IPS DF 19.7 (cell line): ENCODE measurements at places on chromosomes 2 and 18.

DNA sequence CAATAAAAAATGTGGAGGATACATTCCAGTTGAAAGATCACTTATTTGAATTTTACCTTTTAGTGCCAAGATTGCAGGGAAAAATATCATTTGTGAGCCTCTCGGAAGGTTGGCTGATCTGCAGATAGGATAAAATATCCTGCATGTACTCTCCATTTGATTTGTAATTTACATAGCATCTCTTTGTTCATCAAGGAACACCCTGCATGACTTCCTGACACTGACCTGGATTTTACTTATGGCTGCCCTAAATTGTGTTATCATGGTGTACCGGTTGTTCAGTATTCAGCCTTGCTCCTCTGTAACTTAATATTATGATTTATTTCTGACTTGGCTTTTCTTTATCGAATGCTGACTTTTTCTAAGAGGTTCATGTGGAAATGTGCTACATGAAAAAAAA is 226.4 kb downstream of the PIK3C3 start:
- no peak for DNase-seq

- no peak for DNase-seq
Measured at GRCh38 chr2:163884416-163884815, 148.6 kb upstream of the FIGN start.

GRCh38 chr2:174446531-174446930 is 40.3 kb downstream of the GPR155 start:
- DNase-seq: no peak

- no peak for DNase-seq
Measured at GRCh38 chr2:73043929-73044832, 27.3 kb downstream of the SFXN5 start.

DNA sequence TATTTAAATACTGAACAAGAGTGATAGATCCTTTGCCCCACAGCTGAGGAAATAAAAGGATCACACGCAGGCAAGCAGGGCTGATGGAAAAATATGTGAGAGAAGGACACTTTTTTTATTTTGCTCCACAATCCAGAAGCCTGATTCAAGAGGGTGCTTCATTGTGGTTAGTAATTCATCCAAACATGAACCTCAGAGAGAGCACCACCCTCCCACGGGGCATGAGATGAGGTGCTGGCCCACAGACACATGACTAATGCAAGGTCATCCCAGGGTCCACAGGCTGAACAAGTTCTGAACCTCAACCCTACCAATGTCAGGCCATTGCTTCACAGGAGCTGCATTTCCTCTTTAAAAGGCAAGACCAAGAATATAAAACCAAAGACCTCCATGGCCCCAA is 239.6 kb downstream of the MREG start:
- DNase-seq: no peak

- no peak for DNase-seq
Measured at GRCh38 chr2:106020821-106021661, 173.1 kb downstream of the UXS1 start.

GRCh38 chr2:237223201-237223861 is 137.6 kb downstream of the COPS8 start:
- no peak for DNase-seq

DNA sequence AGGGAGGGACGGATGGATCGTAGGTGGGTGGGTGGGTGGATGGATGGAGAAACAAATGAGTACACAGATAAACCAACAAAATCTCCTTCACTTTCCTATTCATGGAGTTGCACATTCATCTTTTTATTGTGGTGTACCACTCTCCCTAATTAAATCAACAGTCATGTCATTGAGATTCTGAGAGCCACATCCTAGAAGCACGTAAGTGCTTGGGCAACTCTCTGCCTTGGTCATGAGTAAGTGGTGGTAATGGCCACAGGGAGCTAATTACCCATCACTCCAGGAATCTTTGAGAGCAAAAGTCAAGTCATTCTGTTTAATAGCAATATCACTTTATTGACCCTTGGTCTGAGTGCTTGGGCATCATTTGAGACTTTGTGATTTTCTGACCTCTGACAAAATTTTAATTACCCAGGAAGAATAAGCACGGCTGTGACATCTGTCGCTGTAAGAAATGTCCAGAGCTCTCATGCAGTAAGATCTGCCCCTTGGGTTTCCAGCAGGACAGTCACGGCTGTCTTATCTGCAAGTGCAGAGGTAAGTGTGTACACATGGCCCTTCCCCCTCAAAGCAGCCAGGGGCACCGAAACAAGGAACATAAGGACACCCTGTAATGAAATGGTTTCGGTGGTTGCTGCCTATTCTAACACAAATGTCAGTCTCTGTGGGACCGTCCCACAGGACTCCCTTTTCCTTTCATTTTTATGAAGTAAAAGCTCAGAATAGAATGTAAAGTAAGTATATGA is 85.9 kb downstream of the FEZ2 start:
- no peak for DNase-seq

DNA sequence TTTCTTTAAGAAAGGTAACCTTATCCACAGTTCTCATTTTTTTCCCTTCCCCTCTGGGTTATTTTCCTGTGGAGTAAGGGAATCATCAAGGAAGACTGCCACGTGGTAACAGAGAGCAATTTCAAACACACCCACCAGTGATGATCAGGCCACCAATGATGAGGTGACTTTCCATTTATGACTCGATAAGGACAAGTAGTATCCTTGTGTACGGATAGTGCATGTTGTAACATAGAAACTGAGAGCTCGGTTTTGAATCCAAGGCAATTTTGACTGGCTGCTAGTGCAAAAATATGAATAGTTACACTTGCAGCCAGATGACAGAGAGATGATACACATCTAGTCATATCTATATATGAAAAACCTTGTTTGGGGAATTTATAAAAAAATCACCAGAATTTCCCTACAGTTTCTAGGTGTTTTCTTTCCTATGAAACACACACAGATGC is 143.6 kb upstream of the TCF4 start:
- DNase-seq: no peak

DNA sequence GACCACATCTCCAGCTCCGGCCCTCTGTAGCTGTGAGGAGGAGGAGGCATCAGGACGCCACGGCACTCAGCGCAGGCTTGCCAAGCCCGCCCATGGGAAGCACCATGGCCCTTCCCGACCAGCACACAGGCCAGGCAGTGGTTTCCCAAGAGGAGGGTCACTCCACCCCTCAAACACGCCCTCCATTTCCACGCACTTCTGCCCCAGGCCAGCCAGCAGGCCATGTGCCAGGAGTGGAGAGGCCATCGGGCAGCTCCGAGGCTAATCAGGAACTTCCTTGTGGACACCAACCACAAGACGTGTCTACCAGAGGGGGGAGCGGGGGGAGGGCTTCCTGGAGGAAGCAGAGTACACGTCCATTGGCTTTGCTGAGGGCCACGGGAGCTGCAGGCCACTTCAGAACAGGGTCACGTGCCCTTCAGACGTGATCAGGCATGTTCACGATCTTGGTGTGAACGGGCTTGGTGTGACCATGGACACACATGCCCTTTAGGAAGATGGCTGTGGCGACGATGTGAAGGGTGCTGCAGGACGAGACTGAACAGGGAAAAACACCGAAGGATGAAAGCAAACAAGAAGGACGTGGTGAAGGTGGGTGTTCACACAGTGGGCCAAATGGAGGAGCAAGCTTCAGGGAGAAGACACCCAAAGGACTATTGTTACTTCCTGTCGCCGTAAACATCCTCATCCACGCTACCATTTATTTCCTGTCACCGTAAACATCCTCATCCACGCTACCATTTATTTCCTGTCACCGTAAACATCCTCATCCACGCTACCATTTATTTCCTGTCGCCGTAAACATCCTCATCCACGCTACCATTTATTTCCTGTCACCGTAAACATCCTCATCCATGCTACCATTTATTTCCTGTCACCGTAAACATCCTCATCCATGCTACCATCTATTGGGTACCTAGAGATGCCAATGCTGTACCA is 6.5 kb upstream of the MTERF4 start:
- no peak for DNase-seq

GRCh38 chr2:159232456-159233170 is 53.9 kb downstream of the WDSUB1 start:
- no peak for DNase-seq

GRCh38 chr2:156157670-156158069 is 174.9 kb downstream of the NR4A2 start:
- DNase-seq: no peak

GRCh38 chr2:208568203-208568602 is 161.6 kb downstream of the PTH2R start:
- DNase-seq: no peak

DNA sequence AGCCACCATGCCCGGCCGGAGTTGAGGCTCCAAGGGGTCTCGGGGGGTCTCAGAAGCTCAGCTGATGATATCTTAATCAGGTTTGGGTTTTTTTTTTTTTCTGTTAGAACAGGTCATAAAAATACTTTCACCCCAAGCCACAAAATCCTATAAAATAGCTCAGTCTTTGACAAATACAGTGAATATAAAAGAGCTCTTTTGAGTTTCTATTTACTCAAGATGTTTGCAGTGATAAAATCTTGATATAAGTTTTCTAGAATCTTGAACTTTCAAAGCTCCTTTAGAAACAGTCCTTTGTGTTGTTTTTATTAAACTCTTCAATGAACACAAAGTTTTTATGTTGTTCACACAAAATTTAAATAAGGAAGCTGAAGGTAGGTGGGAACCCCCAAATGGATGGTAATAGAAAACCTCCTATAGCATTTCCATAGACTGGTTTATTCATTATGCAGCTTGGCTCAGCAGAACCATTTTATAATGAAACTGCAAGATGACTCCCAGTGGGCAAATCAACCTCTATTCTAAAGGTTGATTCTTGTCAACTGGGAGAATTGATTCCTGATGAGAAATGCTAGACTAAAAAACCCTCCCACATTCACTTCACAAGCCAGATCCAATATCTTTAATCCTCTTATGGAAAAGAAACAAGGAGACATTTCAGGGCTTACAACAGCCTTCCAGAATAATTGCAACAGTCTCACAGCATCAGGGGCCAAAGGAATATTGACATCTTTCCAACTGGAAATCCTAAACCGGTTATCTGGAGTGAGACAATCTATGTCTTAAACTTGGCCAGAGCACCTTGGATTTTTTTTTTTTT is 13.6 kb upstream of the NARS1 start:
- no peak for DNase-seq

- DNase-seq: no peak
Measured at GRCh38 chr2:139237023-139237422, 456.8 kb upstream of the NXPH2 start.

DNA sequence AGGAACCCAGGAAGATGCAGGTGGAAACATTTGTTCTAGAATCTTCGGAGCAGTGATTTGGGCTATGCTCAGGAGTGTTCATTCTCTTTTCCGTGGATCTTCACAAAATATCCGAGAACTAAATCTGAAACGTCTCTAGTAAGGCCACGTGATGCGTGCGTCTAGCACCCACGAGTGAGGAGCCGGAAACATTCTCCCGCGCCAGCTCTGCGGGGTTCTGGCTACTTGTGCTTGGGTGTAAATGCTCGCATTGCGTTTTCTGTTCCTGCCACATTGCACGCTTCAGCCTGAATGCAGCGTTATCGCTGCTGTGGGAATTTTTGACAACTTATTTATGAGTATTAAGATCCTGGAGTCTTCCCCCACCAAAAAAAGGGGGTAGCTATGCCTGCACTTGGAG is 71.4 kb downstream of the KLHL29 start:
- DNase-seq: no peak

DNA sequence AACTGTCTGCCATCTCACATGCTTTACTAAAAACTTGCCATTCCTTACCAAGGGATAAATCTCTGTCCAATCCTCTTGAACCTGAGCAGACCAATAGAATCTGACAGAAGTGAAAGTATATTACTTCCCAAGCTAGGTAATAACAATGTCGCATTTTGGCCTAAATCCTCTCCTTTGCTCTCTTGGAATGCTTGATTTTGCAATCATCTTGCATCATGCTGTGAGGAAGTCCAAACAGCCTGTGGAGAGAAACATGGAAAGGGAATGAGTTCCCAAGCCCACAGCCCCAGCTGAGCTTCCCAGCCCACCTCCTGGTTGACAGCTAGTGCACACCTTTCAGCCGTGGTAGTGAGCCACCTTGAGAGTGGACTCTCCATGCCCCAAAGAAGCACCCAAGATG is 540.6 kb downstream of the STK39 start:
- DNase-seq: no peak

DNA sequence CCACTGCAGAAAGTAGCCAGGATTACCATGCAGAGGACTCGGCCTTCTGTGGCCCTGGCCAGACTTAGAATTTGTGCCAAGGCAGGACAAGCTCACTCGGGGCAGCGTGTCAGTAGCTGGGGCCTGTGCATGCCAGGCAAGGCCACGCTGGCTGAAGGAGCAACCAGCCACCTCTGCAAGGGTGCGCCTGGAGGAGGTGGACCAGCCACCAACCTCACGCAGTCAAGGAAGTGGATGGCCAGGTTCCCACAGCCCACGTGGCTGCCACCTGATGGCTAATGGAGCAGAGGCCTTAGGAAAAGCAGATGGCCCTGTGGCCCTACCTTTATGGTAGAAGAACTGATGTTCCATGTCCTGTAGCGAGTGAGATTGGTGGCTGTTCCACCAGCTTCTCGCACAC is 107.9 kb downstream of the CCDC74A start:
- DNase-seq: no peak

GRCh38 chr2:237143676-237144440 is 58.2 kb downstream of the COPS8 start:
- no peak for DNase-seq
